Smooth muscle cell of trachea (primary cell): ENCODE measurements at places on chromosomes 12 and 14. TPM values are rescaled to one million over a fixed set of nuclear protein-coding genes. Genes with fewer than 3 reads are reported as not detected.

RPS26 gene
- total RNA-seq, result 136 and 411 TPM in 2 replicates

IGFBP6 gene
- total RNA-seq, result 1,261 and 1,775 TPM in 2 replicates

PTHLH gene
- total RNA-seq, result 0.83 and 1.9 TPM in 2 replicates

MYO1H gene
- total RNA-seq, result not detected in 2 replicates

SDR9C7 gene
- 0.15 TPM in 1 of 2 replicates, not detected in the other for total RNA-seq

KRT75 gene
- not detected in 2 replicates for total RNA-seq

INTS13 gene
- total RNA-seq, result 27.5 and 33.9 TPM in 2 replicates

LRRC10 gene
- not detected in 2 replicates for total RNA-seq

BTBD7 gene
- total RNA-seq, result 22.2 and 26.5 TPM in 2 replicates

GPR135 gene
- 3.9 and 4.1 TPM in 2 replicates for total RNA-seq

CRIP1 gene
- total RNA-seq, result 1.3 and 2.5 TPM in 2 replicates

C1QL4 gene
- total RNA-seq, result 0.17 and 0.29 TPM in 2 replicates

PMCH gene
- not detected in 2 replicates for total RNA-seq

LMO3 gene
- 0.58 and 2.0 TPM in 2 replicates for total RNA-seq

HOXC13 gene
- not detected in 2 replicates for total RNA-seq

TNFAIP2 gene
- total RNA-seq, result 64.1 and 190 TPM in 2 replicates

ETFBKMT gene
- 3.5 and 4.2 TPM in 2 replicates for total RNA-seq

GLIPR1L1 gene
- 1.0 TPM in 1 of 2 replicates, not detected in the other for total RNA-seq

TIGAR gene
- 7.4 and 12.9 TPM in 2 replicates for total RNA-seq

PTPRO gene
- total RNA-seq, result 1.2 and 2.3 TPM in 2 replicates

C14orf180 gene
- not detected in 2 replicates for total RNA-seq

AQP2 gene
- not detected in 2 replicates for total RNA-seq

OVCH1 gene
- total RNA-seq, result 0.15 and 0.83 TPM in 2 replicates

ARMH4 gene
- 5.5 and 5.8 TPM in 2 replicates for total RNA-seq
